ENCODE measurements at places on chromosomes 3 and 15.

- DNase-seq = no peak
Observed at GRCh38 chr3:184752361-184752760, 40.5 kb upstream of the MAGEF1 start.

- DNase-seq = no peak
Observed at GRCh38 chr3:194320744-194321243, 30.3 kb downstream of the CPN2 start.

GRCh38 chr3:194731506-194732073, 45.9 kb downstream of the FAM43A start:
- no peak for DNase-seq

- no peak for DNase-seq
Observed at GRCh38 chr3:155026999-155027591, 53.0 kb upstream of the MME start.

- DNase-seq = no peak
Observed at GRCh38 chr3:66577426-66578203, 76.8 kb upstream of the LRIG1 start.

- DNase-seq = no peak
Observed at GRCh38 chr3:11602239-11602840, 41.4 kb downstream of the VGLL4 start.

DNA sequence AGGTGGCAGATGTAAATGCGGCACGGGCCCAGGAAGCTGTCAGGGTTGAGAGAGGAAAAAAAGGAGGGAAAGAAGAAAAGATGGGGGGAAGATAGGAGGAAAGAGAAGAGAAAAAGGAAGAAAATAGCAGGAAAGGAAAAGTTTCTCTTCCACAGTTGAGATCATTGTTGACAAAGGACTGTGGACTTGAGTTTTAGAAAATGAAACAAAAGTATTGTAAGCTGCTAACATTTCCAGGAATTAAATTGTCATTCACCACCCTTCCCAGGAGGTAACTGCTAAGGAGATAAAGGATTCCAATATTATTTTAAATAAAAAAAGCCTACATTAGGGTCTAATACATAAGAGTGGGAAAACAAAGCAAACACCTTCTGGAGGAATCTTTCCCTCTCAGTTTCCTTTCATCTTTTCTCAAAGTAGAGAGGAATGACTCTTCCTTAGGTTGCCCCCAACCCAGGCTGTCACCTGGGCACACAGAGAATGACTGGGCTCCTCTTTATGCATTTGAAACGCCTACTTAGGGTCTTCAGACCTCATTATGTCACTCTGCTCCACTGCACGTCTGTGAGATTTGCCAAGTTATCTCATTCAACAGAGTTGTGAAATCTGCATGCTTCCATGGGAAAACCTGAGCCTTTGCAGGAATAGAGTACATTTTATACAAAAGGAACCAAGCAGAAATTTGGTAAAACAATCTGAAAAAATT, 194.0 kb downstream of the TNIK start:
- DNase-seq = no peak

GRCh38 chr3:21745966-21746365, 5.0 kb downstream of the ZNF385D start:
- no peak for DNase-seq

- DNase-seq = no peak
Observed at GRCh38 chr15:52093539-52094510, 18.8 kb downstream of the BCL2L10 start.

- no peak for DNase-seq
Observed at GRCh38 chr15:48367483-48367882, 36.3 kb downstream of the DUT start.

- DNase-seq = no peak
Observed at GRCh38 chr15:77282333-77282732, 137.6 kb downstream of the PEAK1 start.

DNA sequence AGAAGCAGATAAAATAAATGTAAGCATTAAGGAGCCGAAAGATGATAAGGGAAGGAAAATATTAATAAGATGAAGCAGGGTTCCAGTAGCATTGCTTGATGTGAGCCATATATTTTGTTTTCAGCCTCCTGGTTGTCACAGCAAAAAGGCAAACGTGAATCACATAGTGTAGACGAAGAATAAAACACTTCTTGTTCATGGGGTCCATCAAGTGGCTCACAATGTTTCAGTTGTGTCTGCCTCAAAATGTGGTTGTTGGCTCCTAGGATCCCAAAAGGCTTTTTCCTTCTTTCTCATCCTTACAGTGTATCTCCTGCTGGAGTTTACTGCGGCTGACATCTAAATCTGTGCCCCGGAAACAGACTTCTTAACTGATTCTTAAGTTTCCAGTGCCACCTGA, 195.1 kb downstream of the GHSR start:
- DNase-seq = no peak

DNA sequence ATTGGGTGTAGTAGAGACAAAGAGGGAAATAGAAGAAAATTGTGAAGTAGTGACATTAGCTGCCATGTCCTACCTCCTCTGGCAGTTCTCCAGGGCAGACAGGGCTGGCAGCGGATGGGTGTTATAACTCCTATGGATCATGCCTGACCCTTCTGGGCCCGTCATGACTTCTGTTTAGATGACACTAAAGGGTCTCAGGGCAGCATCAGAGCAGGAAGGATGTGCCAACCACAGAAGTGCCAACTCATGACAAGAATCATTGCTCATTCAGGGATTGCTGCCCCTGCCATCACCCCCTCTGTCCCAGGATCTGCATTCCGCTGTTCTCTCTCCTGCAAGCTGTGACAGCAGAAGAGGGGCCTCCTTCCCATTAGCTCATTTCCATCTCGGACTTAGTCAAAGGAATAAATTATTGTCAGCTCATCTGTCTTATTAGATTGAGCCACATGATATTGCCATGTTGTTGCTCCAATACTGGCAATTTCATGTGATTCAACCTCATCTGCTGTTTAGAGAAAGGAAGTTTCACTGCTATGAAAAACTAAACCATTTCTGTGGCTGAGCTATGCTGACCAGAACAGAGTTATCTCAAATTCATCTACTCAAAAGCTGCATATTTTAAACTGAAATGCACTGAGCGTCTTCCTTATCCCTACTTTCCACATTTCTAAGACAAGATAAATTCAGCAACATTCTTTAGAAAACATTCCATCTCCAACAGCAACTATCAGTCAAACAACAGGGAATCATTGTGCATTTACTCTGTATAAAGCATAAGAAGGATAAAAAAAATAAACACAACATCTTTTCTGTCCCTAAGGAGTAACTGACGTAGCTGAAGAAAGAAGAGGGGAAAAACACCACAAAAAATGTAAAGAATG, 271.6 kb downstream of the FHIT start:
- no peak for DNase-seq

GRCh38 chr3:120561251-120562045, 34.7 kb upstream of the NDUFB4 start:
- peak; percentile 55 for DNase-seq

DNA sequence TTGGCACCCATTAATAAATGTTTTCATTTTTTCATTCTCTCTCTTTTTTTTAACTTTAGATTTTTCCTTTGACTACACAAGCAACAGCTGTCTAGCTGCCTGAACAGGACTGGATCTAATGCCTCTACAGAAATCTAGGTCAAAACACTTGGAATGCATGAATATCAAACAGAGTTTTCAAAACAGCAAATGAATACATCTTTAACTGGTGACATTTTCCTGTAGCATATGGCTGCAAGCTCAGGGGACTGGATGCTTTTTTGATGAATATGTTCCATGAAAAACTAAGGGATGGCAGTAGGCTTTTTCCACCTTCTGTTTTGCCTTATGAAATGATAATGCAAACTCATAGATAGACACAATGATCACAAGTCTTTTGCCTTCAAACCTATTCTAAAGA, 661.7 kb downstream of the MCTP2 start:
- no peak for DNase-seq

- no peak for DNase-seq
Observed at GRCh38 chr3:128278761-128279600, 125.7 kb downstream of the EEFSEC start.

GRCh38 chr3:63762934-63763550, 56.1 kb upstream of the C3orf49 start:
- no peak for DNase-seq

- DNase-seq = no peak
Observed at GRCh38 chr15:98554272-98555172, 93.8 kb upstream of the IGF1R start.

DNA sequence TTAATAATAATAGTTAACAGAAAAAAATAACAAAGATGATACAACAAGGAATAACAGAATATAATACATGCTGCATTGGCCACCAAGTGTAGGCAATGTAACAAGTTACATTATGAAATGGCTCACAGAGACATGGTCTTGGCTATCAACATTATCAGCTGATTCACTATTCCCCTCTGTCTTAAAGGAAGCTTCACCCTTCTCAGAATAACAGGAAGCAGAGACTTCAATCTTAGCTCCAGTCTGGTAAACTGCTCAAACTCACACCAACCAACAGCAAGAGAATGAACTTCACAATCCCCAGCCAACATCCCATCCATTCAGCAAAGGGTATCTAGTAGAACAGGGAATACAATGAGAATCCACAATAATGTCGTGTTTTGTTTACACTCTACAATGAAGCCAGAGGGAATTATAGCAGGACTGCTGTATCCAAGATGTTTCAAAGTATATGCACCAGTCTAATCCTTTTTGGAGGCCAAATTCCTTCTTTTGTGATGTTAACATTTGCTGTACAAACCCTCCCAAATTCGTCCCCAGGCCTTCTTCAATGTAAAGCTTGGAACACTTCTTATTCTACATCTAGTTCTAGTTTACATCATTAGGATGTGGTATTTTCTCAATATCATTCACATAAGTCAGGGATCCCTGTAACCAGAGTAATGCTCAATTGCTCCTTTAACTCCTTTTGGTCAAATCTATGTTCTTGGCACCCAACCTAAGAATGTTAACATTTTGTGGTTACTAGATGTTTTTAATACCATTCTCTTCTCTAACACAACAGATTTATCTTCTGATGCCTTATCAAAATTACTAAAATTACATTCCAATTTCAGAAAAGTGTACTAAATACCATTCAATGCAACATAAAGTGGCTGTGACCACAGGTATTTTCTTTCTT, 52.4 kb upstream of the CMSS1 start:
- DNase-seq = no peak

DNA sequence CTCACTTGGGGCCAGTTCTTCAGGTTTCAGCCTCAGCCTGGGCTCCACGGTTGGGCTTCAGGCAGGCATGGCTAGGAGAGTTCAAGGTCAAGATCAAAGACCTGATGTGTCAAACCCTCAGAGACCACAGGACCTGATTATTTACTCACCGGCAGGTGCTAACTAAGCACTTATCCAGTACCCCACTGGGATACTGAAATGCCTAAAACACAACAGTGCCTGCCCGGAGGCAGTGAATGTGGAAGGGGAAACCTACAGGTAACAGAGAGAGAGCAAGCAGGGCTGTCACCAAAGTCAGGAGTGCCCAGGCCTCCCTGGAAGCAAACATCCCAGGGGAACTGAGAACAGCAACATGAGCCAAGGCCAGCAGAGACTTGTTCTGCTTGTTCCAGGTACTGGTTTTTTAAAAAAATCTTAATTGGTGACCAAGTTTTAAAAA, 6.7 kb downstream of the IDH2 start:
- peak; percentile 34 for DNase-seq

- no peak for DNase-seq
Observed at GRCh38 chr15:28107904-28108275, 8.8 kb upstream of the OCA2 start.

GRCh38 chr15:88797663-88798339, 5.4 kb upstream of the ACAN start:
- DNase-seq = no peak

DNA sequence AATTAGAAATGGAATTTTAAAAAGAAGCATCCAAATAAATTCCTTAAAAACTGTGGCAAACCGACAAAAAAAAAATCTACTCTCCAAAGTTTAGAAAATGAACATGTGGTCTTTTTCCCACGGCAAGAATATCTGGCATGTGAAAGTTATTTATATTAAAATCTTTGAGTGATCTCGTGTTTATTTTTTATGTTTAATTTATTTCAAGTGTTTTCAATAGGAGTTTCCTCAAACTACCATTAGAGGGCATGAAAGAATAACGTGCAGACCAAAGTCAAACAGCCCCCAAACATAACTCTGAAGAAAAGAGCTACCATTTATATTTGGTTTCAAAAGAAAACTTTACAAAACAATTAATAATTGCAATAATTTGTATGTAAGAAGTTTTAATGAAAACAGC, 286.4 kb downstream of the ZIC4 start:
- DNase-seq = no peak

- DNase-seq = no peak
Observed at GRCh38 chr15:60695713-60696522, 217.0 kb upstream of the ICE2 start.

GRCh38 chr3:79887213-79887612, 119.4 kb upstream of the ROBO1 start:
- DNase-seq = no peak

DNA sequence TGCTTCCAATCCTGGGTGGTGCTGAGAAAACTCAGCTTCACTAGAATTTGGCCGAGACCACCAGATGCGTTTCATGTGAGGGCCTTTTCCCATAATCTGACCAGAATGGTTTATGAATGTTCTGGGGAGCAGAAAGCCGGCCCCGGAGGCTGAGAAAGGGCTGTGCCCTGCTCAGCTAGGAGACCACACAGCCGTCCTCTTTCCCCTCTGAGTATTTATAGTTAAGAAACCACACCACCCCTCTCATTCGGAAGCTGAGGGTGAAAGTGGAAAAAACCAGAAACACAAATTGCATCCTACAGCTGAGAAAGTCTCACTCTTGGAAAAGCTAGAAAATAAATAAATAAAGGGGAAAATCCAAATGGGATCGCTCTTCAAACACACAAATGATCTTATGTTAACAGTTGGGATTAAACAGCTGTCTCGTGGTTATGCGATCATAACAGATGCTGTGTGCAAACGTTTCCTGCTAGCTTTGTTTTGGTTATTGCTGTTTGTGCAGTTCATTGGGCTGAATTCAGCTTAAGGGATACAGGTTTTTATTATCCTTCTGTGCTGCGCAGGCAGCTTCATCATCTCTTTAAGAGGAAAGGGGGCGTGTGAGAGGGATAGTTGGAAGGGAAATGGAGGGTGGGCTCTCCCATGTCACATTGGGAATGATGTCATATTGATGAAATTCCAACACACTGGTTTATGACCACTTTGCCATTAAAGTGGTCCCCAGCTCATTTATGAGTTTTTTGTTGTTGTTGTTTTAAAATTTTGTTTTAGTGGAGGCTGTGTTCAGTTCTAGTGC, 1026.2 kb upstream of the NR2F2 start:
- no peak for DNase-seq

- DNase-seq = peak; percentile 72
Observed at GRCh38 chr3:150721285-150722130, 17.8 kb upstream of the ERICH6 start.

DNA sequence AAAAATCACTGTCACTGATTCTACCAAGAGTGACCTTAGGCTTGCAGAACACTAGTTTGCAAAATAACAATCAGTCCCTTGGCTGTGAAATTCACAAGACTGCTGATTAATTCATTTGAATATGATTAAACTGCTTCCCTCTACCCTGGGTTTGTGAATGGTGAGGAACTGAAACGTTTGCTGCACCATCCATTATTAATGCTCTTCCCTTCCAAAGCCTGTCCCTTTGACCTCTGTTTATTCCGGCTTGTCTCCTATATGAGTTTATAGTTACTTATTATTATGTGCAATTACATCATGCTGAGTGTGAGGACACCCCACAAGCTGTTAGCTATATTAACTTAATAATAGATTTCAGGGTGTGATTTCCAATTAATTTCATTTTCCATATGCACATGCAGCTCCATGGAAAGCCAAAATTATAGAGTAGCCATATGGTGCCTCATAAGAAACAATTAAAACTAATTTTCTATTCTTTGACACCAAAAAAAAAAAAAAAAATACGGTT, 96.5 kb downstream of the SUCLG2 start:
- DNase-seq = no peak

GRCh38 chr15:94239474-94239873, 8.1 kb downstream of the MCTP2 start:
- DNase-seq = no peak

GRCh38 chr3:151391720-151392119, 7.2 kb upstream of the P2RY12 start:
- DNase-seq = no peak
